ENCODE measurements at places on chromosomes 11 and 22.

GRCh38 chr22:44555046-44555445 lies 57.0 kb upstream of the RTL6 start:
- no peak for DNase-seq

DNA sequence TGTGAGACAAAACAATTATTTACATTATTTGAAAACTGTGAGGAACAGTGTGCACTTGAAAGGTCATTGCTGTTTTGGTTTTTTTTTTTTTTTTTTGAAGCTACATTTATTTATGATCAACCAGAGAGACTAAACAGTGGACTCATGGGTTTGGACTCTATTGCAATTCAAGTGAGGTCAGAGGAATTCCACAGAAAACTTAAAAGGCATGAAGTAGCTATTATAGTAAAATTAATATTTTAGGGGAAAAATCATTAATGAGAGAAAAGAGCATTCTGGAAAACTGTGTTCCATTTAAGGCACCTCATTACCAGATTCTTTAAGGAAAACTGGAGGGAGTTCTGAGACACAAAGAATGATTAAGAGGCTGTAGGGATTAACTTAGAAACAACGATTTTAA lies 102.8 kb downstream of the WNT11 start:
- no peak for DNase-seq

DNA sequence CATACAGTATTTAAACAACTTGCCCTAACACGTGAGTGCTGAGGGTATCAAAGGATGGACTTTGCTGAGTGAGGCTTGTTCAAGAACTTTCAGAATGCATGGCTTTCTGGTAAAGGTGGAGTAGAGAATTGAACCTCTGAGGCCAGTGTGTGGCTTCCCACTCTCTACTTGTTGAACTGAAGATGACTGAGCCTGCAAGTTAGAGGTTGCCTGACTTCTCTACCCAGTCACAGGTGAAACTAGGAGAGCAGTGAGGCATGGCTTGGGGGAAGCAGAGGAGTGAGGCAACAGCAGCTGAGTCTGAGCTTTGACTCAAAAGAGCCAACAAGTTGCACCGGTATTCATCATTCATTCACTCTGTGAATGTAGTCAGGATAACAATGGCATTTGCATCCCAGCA lies 256.4 kb upstream of the SESN3 start:
- no peak for DNase-seq

GRCh38 chr22:27270818-27271510 lies 530.6 kb downstream of the MN1 start:
- no peak for DNase-seq

DNA sequence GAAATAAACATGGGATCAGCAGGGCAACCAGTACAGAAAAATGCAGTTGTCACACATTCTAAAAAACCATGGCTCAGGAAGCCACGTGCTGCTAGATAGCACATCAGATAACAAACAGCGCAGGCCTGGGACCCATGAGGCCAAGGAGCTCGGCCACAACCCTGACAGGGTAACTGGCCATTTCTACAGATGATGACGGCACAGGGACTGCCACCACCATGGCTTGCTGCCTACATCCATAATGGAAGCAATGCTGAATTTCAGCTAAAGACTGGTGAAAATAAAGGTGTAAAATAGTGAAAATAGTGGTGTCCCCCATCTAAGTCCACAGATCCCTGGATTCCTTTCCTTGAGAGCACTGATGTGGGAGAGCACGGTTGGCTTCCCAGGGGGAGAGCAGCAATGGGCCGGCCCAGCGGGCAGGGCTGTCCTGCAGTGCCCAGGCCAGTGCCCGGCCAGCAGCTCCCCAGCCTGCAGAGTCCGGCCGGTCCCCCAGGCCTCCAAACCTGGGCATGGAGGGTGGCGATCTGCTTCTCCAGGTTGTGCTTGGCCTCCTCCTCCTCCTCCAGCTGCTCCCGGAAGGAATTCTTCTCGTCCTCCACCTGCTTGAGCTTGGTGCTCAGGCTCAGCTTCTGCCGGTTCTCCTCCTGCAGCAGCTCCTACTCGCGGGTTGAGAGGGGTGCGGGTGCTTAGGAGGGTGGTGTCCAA lies 40.0 kb downstream of the APOL1 start:
- DNase-seq = no peak

- DNase-seq = no peak
Observed at GRCh38 chr11:108703916-108704315, 39.0 kb downstream of the DDX10 start.

GRCh38 chr22:19719488-19720021 lies 3.8 kb upstream of the GP1BB start:
- DNase-seq = no peak

GRCh38 chr11:100719809-100720221 lies 32.7 kb downstream of the ARHGAP42 start:
- no peak for DNase-seq

GRCh38 chr11:10350334-10350733 lies 45.5 kb downstream of the ADM start:
- DNase-seq = no peak

Data from HEK293T (cell line).